ENCODE measurements at places on chromosomes 11 and 22.
A peak's percentile ranks its signal among the peaks of the same experiment; 100 is the strongest.

- no peaks in the 10 kb centered on the region for H3K27me3 ChIP-seq
- H3K4me3 ChIP-seq, result no peak overlapping the region
- no peaks in the 10 kb centered on the region for H3K4me1 ChIP-seq
Measured at GRCh38 chr22:28205926-28206325, 286.9 kb upstream of the PITPNB start.

GRCh38 chr22:39941601-39942000 lies 18.6 kb upstream of the TMA7B start:
- H3K4me1 ChIP-seq, result peaks cover 7% of the 10 kb centered on the region
- DNase-seq, result no peak
- H3K36me3 ChIP-seq, result no peaks in the 10 kb centered on the region

DNA sequence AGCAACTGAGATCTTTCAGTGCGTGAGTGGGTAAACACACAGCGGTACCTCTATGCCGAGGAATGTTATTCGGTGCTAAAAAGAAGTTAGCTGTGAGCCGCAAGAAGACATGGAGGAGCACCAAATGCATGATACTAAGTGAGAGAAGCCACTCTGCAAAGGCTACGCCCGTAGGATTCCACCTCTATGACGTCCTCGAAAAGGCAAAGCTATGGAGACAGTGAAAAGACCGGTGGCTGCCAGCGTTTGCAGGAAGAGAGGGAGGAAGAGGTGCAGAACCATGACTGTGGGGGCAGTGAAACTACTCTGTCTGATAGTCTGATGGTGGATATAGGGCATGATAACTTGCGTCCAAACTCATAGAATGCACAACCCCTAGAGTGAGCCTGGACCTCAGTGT lies 28.7 kb downstream of the IGF2 start:
- no peak overlapping the region for H3K4me3 ChIP-seq
- H3K36me3 ChIP-seq, result no peaks in the 10 kb centered on the region
- no peak overlapping the region for H3K27ac ChIP-seq

DNA sequence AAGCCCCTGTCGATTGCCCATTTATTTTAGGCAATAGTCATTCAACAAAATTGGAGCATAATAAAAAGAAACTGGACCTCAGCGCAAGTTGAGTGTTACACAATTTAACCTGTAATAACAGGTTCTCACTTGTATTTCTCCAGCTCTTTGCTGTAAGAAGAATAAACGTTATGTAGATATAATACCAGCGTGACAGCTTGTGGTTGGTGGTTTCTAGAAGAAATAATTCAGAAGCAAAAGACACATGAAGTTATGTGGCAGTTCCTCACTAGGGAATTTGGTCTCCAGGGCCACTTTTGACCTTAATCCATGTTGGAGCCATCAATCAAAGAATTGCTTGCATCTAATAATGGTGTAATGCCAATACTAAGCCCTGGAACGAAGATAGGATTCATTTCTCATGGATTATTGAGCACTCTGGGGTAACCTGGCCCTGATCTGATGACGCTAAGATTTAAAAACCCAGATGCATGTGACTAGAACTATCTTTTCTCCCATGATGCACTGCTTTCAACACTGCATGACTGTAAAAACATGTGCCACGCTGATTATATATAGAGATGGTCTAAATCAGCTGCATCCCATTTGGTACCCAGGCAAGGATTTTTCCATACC lies 129.7 kb upstream of the LDLRAD3 start:
- H3K4me1 ChIP-seq, result no peaks in the 10 kb centered on the region
- H3K36me3 ChIP-seq, result no peaks in the 10 kb centered on the region
- H3K27me3 ChIP-seq, result no peaks in the 10 kb centered on the region
- no peak for DNase-seq
- H3K27ac ChIP-seq, result no peak overlapping the region
- no peak overlapping the region for H3K4me3 ChIP-seq

DNA sequence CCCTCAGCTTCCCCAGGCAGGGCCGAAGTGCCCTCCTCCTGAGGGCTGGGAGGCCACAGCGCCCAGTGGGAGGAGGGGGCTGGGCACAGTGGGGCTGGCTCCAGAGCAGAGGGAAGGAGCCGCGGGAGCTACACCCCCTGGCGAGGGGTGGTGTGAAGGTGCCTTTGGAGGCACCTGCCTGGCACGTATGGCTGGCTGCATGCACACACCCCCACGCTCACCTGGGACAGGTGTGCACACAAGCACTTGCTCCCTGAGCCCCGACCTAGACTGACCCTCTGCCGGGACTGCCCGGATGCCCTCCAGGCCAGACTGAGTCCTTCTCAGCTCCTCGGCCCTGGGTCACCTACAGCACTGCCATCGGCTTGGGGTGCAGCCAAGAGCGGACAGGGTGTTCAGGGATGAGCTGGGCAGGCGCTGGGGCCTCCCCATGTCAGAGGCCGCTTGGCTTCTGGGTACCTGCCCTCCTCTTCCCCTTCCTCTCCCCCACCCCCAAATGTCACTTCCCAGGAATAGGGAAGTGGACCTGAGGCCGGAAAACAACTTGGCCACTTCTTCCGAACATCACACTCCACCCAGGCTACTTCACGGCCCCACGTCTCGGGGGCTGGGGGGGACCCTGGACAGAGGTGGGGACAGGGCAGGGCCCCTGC lies 7.4 kb upstream of the PIM3 start:
- H3K4me1 ChIP-seq, result no peaks in the 10 kb centered on the region
- no peak overlapping the region for H3K4me3 ChIP-seq
- DNase-seq, result no peak
- H3K27ac ChIP-seq, result no peak overlapping the region

DNA sequence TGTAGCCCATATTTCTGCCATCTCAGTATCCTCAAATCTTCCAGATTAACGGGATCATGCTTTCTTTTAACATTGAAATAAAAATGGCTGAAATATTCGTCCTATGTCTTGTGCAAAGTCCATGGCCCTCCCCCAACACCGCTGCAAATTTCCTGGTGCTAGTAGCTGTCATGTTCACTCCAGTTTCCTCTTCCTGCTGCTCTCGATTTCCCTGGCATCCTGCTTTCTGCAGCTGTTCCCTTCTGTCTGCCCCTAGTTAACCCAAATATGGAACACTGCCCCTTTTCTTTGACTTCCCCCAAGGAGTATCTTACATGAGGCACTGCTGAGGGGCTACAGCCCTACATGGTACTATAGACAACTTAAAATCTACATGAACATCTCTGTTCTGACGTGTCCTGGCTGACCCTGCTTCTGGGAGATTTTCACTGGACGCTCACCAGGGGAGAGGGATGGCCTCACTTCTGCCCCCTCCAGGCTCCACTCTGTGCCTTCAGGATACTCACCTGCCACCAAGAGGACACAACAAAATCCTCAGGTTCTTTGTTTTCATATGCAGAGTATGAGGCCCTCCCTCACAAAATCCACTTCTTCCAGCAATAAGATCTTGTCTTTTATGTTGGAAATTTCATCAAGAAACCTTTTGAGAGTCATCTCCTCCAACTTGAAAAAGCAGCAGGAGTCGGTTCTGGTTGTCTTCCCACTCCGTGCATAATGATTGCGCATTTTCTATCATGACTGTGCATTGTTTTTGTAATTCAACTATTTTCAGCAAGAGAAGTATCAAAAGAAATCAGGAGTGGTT lies 29.5 kb upstream of the SCUBE2 start:
- 0 out of 2 replicates have a peak overlapping the region, but pooled peaks have one; percentile 4 for H3K27ac ChIP-seq
- H3K4me1 ChIP-seq, result peaks cover 4% of the 10 kb centered on the region
- DNase-seq, result peak; percentile 36
- no peak overlapping the region for H3K4me3 ChIP-seq

- no peaks in the 10 kb centered on the region for H3K4me1 ChIP-seq
- H3K27ac ChIP-seq, result no peak overlapping the region
- H3K4me3 ChIP-seq, result no peak overlapping the region
- no peaks in the 10 kb centered on the region for H3K36me3 ChIP-seq
- H3K27me3 ChIP-seq, result no peaks in the 10 kb centered on the region
- no peak for DNase-seq
Measured at GRCh38 chr11:37203006-37203405, 605.0 kb upstream of the RAG2 start.

DNA sequence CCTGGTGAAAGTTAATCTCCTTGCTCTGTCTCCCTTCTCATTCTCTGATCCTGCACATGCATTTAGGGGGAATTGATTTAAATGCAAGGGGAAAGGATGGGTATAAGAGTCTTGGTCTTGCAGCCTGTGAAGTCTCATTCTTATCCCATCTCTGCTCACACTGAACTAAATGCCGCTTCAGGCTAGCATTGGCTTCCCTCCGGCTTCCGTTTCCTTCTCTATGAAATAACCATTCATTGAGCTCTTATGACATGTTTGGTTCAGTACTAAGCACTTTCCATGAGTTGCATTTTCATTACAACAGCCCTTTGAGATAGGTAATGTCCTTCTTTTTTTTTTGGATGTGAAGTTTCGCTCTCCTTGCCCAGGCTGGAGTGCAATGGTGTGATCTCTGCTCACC lies 5.6 kb downstream of the ZBTB16 start:
- H3K27me3 ChIP-seq, result peaks cover 50% of the 10 kb centered on the region
- no peak overlapping the region for H3K4me3 ChIP-seq
- no peak for DNase-seq
- no peaks in the 10 kb centered on the region for H3K36me3 ChIP-seq
- no peak overlapping the region for H3K27ac ChIP-seq
- 0 out of 2 replicates have a peak, but pooled peaks cover 3% of the 10 kb centered on the region for H3K4me1 ChIP-seq

DNA sequence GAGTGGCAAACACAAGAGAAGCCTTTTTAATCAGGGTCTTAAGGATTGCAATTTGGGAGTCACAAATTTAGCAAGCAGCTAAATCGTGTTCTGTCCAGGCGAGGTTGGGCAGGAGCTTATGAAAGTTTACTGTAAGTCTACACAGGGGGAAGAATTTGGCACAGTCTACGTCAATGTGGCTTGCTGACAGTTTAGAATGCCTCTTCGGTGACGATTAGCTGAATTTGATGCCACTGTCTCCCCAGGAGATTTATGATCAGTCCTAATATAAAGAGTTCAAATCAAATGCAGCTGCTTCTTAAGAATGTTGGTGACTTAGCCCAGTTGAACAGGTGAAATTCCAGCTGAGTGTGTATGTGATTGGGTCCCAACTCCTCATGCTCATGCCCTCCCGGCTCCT lies 114.1 kb upstream of the CLPB start:
- H3K4me3 ChIP-seq, result no peak overlapping the region
- DNase-seq, result no peak
- H3K4me1 ChIP-seq, result no peaks in the 10 kb centered on the region
- no peaks in the 10 kb centered on the region for H3K36me3 ChIP-seq
- H3K27me3 ChIP-seq, result no peaks in the 10 kb centered on the region

DNA sequence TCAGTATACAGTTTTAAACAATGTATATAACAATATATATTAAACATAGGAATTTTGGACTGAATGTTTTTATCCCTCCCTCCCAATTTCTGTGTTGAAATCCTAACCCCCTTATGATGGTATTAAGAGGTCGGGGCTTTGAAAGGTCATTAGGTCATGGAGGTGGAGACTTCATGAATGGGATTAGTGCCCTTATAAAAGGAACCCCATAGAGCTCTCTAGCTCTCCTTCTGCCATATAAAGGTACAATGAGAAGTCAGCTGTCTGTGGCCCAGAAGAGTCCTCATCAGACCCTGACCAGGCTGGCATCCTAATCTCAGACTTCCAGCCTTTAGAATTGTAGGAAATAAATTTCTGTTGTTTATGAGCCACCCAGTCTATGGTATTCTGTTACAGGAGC lies 6.5 kb downstream of the NNMT start:
- no peaks in the 10 kb centered on the region for H3K4me1 ChIP-seq
- no peak overlapping the region for H3K27ac ChIP-seq
- no peaks in the 10 kb centered on the region for H3K36me3 ChIP-seq

GRCh38 chr11:119100994-119101758 lies 477 bp downstream of the DPAGT1 start:
- H3K27ac ChIP-seq, result peak overlapping the region; percentile 99
- DNase-seq, result no peak
- H3K36me3 ChIP-seq, result peaks cover 5% of the 10 kb centered on the region
- H3K4me1 ChIP-seq, result peaks cover 15% of the 10 kb centered on the region
- peak overlapping the region; percentile 97 for H3K4me3 ChIP-seq

DNA sequence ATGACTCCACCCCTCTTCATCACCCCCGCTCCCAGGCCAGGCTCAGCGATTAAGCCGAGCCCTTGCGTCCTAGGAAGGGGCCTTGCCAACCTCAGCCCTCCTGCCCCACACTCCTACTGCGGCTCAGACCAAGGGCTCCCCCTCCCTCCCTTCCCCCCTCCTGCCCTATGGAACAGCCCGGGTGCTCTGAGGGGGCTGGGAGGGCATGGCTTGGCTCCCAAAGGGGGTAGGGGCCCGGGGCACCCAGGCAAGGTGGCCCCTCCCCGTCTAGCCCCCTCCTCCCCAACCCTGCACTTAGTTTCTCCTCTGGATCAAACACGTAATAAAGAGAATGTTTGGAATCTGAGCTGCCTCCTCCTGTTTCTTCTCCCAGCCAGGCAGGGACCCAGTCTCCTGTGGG lies 6.3 kb downstream of the RCOR2 start:
- H3K27me3 ChIP-seq, result no peaks in the 10 kb centered on the region
- peaks cover 17% of the 10 kb centered on the region for H3K36me3 ChIP-seq
- no peak overlapping the region for H3K27ac ChIP-seq
- H3K4me1 ChIP-seq, result peaks cover 58% of the 10 kb centered on the region

- H3K27me3 ChIP-seq, result peaks cover 7% of the 10 kb centered on the region
- no peaks in the 10 kb centered on the region for H3K4me1 ChIP-seq
- no peak overlapping the region for H3K4me3 ChIP-seq
- DNase-seq, result no peak
- no peak overlapping the region for H3K27ac ChIP-seq
- no peaks in the 10 kb centered on the region for H3K36me3 ChIP-seq
Measured at GRCh38 chr22:42862045-42862734, 5.1 kb upstream of the ARFGAP3 start.

DNA sequence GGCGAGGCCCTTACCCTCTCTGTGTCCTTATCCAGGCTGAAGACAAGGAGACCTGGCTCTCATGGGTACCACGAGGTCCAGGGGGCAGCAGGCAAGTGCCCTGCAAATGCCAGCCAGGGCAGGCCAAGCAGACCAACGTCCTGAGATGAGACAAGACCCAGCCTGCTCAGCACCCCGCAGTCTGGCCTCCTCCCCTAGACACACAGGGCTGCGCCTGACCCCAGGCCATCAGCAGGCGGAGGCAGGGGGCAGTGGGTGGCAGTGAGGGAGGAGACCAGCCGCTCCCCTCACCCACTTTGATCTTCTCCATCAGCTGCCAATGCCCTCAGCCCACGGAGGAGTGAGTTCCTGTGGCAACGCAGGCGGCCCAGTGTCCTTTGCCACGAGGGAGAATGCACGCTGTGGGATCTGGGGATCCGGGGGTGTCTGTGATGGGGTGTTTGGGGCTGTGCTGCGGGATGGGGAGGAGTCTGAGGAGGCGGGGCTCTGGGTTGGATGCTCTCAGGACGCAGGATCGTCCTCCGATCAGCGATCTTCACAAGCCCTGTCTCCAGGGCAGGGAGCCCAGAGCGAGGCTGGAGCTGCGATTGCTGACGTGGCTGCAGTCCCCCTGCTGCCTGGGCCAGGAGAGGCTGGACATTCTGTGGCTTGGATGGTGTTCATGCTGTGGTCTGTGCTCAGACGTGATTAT lies 30.5 kb upstream of the PPARA start:
- peaks cover 3% of the 10 kb centered on the region for H3K4me1 ChIP-seq
- no peak overlapping the region for H3K4me3 ChIP-seq
- no peaks in the 10 kb centered on the region for H3K27me3 ChIP-seq
- H3K27ac ChIP-seq, result no peak overlapping the region
- no peaks in the 10 kb centered on the region for H3K36me3 ChIP-seq
- no peak for DNase-seq

GRCh38 chr11:132523929-132524328 lies 1008.4 kb downstream of the OPCML start:
- no peaks in the 10 kb centered on the region for H3K36me3 ChIP-seq
- H3K4me3 ChIP-seq, result no peak overlapping the region
- H3K27me3 ChIP-seq, result no peaks in the 10 kb centered on the region
- no peak for DNase-seq

Data from H1 (cell line).